ENCODE measurements at places on chromosomes 1 and 21.

- DNase-seq: peak; percentile 50
Observed at GRCh38 chr1:115706587-115707425, 61.7 kb downstream of the CASQ2 start.

- no peak for DNase-seq
Observed at GRCh38 chr1:188240772-188241406, 1412.1 kb downstream of the PLA2G4A start.

- DNase-seq: no peak
Observed at GRCh38 chr21:41825881-41826280, 53.3 kb downstream of the PRDM15 start.

GRCh38 chr1:61274939-61275338 lies 192.6 kb downstream of the NFIA start:
- no peak for DNase-seq

- DNase-seq: no peak
Observed at GRCh38 chr1:151775894-151776664, 12.8 kb upstream of the MRPL9 start.

- no peak for DNase-seq
Observed at GRCh38 chr1:60541831-60542532, 468.4 kb upstream of the C1orf87 start.

DNA sequence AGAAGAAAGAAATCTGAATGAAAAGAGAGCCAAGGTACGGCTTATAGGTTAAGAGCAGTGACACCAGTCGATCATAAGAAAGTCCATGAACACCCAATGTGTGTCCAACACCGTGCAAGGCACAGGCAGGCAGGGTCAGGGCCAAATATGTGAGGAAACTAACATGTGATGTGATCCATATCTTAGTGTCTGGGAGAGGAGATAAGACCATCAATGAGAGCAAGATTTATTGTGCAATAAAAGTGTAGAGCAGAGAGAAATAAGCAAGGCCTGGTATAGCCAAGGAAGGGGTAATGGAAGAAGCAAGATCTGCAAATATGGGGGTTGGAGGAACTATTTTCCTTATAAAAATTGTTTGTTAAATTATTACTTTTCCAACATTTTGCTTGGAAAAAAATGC lies 198.8 kb downstream of the CRB1 start:
- DNase-seq: no peak

- peak; percentile 93 for DNase-seq
Observed at GRCh38 chr1:219542828-219543518, 69.9 kb downstream of the ZC3H11B start.

- no peak for DNase-seq
Observed at GRCh38 chr1:165431079-165431478, 13.8 kb downstream of the RXRG start.

- no peak for DNase-seq
Observed at GRCh38 chr21:27292783-27293182, 325.9 kb upstream of the ADAMTS5 start.

- no peak for DNase-seq
Observed at GRCh38 chr1:83769072-83769471, 229.9 kb downstream of the TTLL7 start.

GRCh38 chr1:54804471-54805132 lies 3.5 kb upstream of the TTC22 start:
- DNase-seq: peak; percentile 35

DNA sequence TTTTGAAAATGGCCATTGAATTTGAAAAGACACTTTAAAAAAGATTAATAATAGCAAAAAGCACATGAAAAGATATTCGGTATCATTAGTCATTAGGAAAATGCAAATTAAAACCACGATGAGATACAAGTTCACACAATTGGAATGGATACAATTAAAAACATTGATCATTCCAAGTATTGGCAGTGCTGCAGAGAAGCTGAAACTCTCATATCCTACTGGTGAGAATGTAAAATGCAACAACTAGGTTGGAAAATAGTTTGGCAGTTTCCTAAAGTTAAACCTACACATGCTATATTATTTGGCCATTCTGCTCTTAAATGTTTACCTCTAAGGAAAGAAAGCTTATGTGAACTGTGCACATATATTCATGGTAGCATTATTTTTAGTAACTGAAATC lies 838.7 kb upstream of the PRMT6 start:
- no peak for DNase-seq

DNA sequence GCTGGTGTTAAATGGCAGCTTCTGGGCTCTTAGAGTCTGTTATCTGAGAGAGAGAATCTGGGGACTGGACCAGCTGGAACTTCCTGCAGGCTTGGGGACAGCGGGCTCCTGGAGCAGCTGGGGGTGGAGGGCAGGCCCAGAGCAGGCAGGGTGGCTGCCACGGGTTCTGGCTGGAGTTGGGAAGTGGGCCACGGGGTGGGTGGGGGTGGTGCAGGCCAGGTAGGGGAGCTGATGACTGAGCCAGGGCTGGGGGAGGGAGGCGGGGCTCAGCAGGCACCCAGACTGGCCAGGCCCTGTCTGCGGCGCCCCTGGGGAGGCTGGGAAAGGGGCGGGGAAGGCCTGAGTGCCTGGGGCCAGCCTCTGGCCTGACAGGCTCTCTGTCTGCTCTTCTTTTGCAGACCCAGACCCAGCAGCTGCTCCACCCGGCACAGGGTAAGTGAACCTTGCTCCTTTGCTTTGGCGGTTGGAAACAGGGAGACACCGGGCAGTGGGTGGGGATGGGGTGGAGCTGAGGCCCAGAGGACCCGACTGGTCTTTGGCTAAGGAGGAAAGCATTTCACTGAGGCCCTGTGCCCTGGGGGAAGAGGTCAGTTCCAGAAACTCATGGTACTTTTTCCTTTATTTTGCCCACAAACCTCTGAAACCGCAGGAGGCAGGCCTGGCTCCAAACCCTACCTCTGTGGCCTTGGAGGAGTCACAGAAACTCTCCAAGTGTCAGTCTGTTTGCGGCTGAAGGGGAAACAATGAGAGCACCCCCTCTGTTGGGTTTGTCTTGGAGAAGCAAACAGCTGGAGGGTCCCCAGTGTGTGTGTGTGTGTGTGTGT lies 48.8 kb downstream of the ARHGEF10L start:
- DNase-seq: peak; percentile 81
